ENCODE measurements at places on chromosomes 11 and 22.

- DNase-seq = no peak
These were observed 83.4 kb downstream of the DHCR7 start for GRCh38 chr11:71364806-71365205.

- no peak for DNase-seq
These were observed 12.5 kb upstream of the SMIM35 start for GRCh38 chr11:118098996-118099837.

DNA sequence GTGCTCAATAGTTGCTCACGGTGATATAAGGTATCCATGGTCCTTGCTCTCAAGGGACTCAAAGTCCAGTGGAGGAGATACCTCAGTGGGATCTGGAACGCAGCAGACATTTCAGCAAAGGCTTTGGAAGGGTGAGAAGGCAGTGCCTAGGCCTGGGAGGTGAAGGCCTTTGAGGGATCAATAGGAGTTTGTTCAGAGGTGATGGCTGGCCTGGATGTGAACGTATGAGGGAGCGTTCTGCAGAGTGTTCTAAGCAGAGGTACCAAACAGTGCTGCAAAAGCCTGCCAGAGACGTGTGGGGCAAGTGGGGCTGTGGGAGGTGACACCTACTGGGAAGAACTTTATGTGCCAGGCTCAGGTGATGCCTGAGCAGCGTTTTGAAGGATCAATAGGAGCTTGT is 7.4 kb upstream of the MB start:
- DNase-seq = no peak

DNA sequence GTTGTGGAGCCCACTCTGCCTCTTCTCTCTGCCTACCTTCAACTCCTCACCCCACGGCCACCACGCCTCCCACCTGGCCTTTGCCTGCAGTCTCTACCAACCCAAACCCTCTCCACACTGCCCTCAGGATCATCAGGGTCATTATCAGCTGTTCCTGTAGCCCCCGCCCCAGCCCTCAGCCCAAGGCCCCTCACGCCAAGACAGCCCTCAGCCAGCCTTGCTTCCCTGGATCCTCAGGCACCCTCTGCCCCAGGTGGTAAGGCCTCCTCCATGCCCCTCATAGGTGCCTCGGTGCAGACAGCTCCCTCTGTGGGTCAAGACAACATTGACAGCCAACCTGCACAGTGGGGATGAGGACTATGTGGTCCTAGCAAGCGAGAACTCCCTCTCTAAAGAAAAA is 1.7 kb downstream of the SBF1 start:
- DNase-seq = no peak

- DNase-seq = peak; percentile 67
These were observed 583 bp downstream of the TAF1D start for GRCh38 chr11:93740730-93741093.

- no peak for DNase-seq
These were observed 10.7 kb downstream of the ISX start for GRCh38 chr22:35076630-35077029.

DNA sequence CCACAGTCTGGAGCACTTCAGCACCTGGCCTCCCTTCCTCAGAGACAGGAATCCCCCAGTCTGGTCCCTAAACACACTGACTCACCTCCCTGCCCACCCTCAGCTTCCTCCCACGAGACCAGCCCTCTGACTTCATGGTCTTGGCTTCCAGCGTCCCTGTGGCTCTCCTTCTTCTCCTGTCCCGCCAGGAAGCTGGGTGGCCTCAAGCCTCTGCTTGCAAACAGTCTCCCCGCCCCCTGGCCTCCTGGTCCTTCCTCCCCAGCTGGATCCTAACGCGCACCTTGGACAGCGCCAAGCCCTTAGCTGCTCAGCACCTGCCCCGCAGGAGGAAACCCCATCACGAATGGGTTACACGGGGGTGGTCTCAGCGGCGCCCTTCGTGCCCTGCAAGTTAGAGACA is 4.5 kb downstream of the NCF4 start:
- no peak for DNase-seq
